ENCODE measurements at places on chromosomes 3 and 15.

DNA sequence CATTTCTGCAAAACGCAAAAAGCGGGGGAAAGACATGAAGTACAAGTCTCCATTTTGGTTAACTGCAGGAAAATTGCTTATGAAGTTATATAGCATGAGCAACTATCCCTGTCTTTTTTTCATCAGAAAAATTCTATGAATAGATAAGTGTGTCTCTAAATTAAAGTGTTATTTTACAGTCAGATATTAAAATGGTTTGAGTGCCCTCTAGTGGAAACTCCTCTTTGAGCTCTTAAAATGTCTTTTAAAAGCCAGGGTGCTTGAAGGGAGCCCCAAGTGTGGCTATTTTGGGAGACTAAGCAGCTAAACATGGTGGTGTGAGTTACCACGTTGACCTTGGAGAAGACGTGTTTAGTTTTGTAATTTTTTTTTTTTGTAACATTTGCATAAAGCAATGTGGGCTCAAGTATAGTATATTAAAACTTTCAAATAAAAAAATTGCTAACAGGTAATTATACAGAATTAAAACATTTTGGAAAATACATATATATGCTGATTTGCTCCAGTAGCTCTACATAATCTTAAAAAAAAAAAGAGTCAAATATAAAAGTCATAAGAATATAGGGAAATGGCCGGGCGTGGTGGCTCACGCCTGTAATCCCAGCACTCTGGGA, 77.2 kb downstream of the PPP2R3A start:
- DNase-seq: peak; percentile 68

DNA sequence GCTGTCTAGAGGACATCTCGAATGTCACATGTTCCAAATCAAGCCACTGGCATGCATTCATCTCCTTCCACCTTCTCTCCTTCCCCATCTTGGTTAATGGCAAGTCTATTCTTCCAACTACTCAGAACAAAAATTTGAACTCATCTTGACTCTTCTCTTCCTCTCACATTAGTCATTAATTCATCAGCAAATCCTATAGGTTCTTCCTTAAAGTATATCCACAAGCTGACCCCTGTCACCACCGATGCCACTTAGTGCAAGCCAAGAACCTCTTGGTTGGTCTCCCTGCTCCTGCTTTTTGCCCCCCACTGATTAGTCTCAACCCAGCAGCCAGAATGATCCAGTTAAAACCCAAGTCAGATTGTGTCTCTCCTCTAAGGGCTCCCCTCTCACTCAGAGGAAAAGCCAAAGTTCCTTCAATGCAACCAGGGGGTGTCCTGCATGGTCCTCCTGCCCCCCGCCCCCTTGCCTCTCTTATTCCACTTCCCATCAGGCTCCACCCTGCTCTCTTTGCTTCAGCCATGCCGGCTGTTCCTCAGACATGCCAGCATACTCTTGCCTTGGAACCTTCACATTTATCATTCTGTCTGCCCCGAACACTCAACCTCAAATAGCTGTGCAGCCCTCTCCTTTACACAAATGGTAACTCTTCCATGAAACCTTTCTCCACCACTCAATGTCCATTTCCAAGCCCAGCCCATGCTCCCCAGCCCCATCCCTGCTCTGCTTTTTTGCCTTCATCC, 1.0 kb upstream of the GALNT15 start:
- DNase-seq: no peak

DNA sequence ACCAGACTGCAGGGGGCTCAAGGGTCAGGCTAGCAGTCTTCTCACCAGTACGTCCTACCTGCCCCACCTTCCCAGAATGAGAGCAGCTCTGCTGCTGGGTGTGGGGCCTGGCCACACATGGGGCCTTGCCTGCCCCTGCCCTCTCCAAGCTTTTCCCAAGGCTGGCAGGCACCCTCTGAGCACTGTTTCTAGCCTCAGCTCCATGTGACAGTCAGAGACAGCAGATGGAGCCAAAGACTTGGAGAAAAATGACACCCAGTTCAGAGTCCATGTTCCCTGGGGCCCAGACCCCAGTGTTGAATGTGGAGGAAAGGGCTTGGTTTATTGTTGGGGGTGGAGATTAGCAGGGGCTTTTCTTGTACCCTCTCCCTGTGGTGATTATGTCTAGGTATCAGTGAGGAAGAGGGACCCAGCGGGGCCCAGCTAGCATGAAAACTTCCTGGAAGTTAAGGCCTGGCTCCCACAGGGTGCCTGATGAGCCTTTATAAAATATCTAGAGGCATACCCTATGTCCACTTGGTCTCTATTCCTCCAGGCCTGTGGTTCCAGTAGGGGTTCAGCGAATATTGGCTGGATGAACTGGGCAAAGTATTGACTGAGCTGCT, 153.8 kb downstream of the EEFSEC start:
- DNase-seq: no peak

DNA sequence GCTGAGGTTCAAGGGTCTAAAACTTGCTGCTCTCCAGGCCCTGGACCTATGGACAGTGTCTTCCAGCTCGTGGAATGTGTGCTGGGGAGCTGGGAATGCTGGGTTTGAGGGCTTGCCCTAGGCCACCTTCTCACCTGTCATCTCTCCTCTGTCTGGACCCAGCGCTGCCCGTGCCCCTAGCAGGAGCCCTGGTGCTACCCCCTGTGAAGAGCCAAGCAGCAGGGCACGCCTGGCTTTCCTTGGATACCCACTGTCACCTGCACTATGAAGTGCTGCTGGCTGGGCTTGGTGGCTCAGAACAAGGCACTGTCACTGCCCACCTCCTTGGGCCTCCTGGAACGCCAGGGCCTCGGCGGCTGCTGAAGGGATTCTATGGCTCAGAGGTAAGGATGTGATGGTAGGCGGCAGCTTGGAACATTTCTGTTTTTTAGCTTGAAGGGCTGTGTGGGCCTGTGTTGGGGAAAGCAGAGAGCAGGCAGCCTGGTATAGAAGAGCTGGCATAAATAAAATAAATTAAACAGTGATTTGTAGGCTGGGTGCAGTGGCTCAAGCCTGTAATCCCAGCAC, 5.1 kb downstream of the CHRD start:
- no peak for DNase-seq

DNA sequence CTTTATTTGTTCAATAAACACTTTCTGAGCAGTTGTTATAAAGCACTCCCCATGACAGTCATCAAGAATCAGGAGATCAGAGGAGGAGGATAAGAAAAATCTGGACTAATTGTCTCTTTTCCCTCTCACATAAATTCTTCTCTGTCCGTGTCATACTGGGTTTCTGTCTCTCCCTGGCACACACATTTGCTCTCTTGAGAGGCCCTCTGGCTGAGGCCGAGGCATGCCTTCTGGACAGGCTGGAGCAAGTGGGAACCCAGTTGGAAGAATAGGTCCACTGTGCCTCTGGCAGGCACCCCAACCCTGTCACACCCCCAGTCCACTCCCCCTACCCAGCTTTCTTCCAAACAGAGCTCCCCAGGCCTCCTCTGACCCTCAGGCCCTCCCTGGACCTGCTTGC, 315.8 kb downstream of the UACA start:
- DNase-seq: no peak

- DNase-seq: no peak
Measured at GRCh38 chr3:125221831-125222230, 9.3 kb upstream of the SLC12A8 start.

- peak; percentile 55 for DNase-seq
Measured at GRCh38 chr3:56207922-56208321, 260.3 kb downstream of the ERC2 start.

- DNase-seq: no peak
Measured at GRCh38 chr15:34654625-34655024, 71.2 kb upstream of the GOLGA8B start.

DNA sequence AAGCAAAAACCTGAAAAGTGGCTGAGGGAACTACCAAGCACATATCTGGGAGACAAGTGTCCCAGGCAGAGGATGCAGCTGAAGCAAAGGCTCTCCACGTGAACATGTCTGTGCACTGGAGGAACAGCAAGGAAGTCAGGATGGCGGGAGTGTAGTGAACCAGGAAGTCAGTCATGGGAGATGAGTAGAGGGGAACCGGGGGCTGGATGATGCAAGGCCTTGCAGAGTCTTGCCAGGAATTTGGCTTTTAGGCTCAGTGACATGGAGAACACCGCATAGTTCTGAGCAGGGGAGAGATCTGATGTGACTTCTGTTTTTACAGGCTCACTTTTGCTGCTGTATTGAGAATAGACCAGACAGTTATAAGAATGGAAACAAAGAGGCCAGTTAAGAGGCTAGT, 19.0 kb downstream of the C2CD4A start:
- no peak for DNase-seq

GRCh38 chr15:45891766-45892165, 256.9 kb downstream of the SQOR start:
- peak; percentile 78 for DNase-seq

DNA sequence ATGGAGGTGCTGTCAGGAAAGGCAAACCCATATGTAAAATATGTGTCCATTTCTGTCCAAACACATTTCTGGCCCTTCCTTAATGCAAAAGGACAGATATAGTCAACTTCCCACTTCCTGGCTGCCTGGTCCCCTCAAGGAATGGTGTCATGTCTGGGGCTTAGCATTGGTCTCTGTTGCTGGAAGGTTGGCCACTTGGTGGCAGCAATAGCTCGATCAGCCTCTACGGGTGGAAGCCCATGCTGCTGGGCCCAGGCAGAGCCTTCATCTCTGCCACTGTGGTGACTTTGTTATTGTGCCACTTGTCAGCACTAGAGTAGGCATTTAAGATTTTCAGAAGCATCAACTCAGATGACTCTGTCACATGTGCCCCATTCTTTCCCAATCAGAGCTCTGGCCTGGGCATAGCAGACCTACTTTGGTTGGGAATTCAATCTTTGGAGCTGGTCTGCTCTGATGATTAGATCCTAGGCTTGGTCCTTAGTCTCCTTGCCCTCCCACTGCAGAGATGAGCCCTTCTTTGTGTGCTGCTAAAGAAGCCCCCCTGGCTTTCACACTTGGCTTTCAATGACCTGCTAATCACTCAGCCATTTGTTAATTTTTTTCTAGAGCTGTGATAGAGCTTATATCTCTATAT, 51.0 kb upstream of the SPSB4 start:
- DNase-seq: peak; percentile 59

- peak; percentile 87 for DNase-seq
Measured at GRCh38 chr3:55486101-55486856, 827 bp downstream of the WNT5A start.

DNA sequence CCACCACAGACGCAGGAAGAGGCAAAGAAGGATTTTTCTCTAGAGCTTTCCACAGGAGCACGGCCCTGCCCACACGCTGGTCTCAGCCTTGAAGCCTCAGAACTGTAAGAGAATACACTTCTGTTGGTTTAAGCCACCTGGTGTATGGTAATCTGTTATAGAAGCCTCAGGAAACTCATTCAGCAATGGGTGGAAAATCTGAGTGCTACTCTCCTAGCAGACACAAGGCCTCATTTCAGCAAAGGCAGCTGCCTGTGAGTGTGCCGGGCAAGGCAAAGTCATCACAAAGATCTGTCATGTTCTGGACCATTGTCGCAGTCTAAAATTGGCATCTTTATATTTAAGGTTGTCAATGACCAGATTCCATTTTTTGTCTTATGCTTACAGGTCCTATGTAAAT, 31.0 kb downstream of the ATP10A start:
- DNase-seq: no peak

- DNase-seq: no peak
Measured at GRCh38 chr3:78845605-78846004, 922.2 kb downstream of the ROBO1 start.

- no peak for DNase-seq
Measured at GRCh38 chr3:47614788-47615187, 36.1 kb upstream of the CSPG5 start.

DNA sequence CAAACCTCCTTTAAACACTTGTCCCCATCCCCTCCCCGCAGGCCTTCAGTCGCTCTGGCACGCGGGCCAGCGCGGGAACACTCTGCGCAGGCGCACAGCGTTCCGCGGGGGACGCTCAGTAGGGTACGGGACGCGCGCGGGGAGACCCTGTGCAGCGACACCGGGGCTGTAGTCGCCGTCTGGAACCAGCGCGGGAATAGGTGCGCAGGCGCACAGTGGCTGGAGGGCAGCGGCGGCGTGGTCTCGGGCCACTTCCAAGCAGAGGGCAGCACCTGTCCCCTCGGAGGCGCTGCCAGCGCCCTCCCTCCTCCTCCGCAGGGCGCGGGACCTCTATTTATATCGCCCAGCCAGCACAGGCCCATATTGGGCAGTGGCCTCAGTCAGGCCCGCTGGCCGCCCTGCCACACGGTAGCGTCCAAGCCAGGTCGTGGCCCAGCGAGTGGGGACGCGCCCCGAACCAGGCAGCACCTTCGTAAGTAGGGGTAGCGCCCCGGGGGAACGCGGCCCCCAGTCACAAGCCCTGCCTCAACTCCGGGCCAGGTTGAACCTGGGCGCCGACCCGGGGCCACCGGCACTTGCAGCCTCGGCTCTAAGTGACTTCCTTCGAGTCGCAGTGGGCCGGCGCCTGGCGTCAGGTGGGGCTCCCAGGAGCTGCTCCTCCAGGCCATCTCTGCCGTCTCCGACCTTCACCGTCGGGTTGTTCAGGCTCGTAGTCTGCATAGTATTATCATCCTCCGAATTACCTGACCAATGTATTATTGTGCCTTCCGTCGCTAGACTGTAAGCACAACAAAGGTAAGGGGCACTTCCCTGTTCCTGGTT, at the start of gene KBTBD12:
Gene KBTBD12, plus strand, starts transcription at position 118 of the 822 bp plus-strand sequence. CDS start 7,830 bp downstream, outside the sequence.
- no peak for DNase-seq

DNA sequence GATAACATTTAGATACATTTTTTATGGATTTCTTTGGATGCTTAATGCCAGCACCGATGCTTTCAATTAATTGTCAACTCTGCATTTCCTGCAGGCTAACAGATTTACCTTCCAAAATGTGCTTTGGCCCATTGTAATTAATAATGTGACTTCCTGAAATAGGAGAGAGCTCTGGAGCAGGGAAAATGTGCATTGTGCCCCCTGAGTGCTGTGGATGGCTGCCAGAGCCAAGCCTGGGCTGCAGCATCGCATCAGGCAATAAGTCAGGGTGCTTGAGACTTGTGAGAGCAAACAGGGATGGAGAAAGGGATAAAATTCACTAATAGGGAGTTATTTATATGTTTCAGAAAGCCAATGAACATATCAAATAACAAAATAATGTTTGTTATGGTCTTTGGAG, 133.8 kb downstream of the MOBP start:
- DNase-seq: no peak

DNA sequence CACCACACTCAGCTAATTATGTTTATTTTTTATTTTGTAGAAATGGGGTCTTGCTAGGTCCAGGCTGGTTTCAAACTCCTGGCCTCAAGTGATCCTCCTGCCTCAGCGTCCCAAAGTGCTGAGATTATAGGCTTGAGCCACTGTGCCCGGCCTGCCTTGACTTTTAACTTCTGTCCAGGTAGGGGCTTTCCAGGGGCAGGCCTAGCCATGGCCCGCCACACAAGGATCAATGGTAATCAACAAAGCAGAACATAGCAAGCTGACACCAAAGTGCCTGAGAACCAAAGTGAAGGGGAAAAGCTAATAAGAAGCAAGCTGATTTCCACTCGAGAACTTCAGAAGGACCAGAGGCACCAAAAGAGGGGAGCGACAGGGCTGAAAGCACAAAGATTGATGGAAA, 9.4 kb upstream of the CRTC3 start:
- no peak for DNase-seq

Data from RPMI7951 (cell line).